ENCODE measurements at places on chromosomes 11 and 22. TPM values are rescaled to one million over a fixed set of nuclear protein-coding genes. Genes with fewer than 3 reads are reported as not detected.

Gene PHF21B
- not detected for total RNA-seq

Gene TRIM51
- not detected for total RNA-seq

Gene GLYAT
- total RNA-seq = not detected

Gene SMTNL1
- not detected for total RNA-seq

Gene CNGA4
- 0.16 TPM for total RNA-seq

Gene LRRC32
- total RNA-seq = 2.3 TPM

Gene SHANK3
- 1.2 TPM for total RNA-seq

Gene IL18
- total RNA-seq = 4.1 TPM

Gene NPTXR
- total RNA-seq = 4.4 TPM

Gene KCTD21
- 5.3 TPM for total RNA-seq

Gene CLCF1
- 10.0 TPM for total RNA-seq

Gene ARVCF
- 13.3 TPM for total RNA-seq

Gene KREMEN1
- 9.2 TPM for total RNA-seq
